ENCODE measurements at places on chromosomes 13 and 19.

- no peak for DNase-seq
Measured at GRCh38 chr19:35086455-35086854, 29.2 kb upstream of the FXYD3 start.

- DNase-seq: no peak
Measured at GRCh38 chr13:59442944-59443486, 720.7 kb downstream of the DIAPH3 start.

- no peak for DNase-seq
Measured at GRCh38 chr19:18712981-18713380, 29.5 kb downstream of the CRTC1 start.

GRCh38 chr13:52455677-52456041 lies 381 bp downstream of the CKAP2 start:
- DNase-seq: peak; percentile 73

- no peak for DNase-seq
Measured at GRCh38 chr19:44573627-44574026, 39.7 kb upstream of the IGSF23 start.

GRCh38 chr13:93624311-93624777 lies 397.7 kb downstream of the GPC6 start:
- no peak for DNase-seq

DNA sequence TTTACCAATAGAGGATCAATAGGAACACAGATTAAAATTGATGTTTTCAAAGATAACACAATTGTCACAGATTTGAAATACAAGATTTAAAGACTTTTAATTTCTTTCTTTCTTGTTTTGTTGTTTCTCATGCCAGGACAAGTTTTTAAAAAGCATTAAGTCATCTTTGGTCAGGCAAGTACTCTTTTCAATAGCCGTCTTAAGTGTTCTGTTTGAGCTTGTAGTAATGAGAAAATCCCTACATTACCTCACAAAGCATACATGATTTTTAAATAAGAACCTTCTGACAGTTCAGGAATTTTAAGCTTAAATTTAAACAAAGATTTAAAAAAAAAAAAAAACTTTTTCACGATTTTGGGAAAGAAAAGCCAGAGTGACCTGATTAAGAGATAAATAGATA lies 216.3 kb upstream of the PRR20A start:
- DNase-seq: no peak

GRCh38 chr19:29247872-29248271 lies 34.9 kb upstream of the UQCRFS1 start:
- no peak for DNase-seq

GRCh38 chr13:76016799-76017400 lies 380.8 kb downstream of the LMO7 start:
- no peak for DNase-seq

Measured in CD4-positive, alpha-beta T cell treated with Interleukin-1 beta for 1 hour (primary cell).